ENCODE measurements at places on chromosomes 2 and 18.

DNA sequence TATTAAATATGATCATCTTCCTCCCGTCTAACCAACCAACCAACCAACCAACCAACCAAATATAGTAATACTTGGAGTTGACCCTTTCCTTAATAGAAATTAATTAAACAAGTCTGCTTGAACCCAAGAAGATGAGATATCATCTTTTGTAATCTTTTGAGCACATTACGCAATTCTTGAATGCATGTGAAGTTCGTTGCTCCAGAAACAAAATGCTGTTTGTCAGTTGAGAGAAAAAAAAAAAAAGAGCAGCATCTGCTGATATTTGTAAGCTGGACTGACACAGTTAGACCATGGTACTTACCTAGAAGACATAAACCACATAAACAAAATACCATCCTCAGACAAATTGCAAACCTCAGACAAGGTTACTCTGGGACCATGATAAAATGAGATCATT, 9.2 kb upstream of the SERPINB2 start:
- no peak for DNase-seq

DNA sequence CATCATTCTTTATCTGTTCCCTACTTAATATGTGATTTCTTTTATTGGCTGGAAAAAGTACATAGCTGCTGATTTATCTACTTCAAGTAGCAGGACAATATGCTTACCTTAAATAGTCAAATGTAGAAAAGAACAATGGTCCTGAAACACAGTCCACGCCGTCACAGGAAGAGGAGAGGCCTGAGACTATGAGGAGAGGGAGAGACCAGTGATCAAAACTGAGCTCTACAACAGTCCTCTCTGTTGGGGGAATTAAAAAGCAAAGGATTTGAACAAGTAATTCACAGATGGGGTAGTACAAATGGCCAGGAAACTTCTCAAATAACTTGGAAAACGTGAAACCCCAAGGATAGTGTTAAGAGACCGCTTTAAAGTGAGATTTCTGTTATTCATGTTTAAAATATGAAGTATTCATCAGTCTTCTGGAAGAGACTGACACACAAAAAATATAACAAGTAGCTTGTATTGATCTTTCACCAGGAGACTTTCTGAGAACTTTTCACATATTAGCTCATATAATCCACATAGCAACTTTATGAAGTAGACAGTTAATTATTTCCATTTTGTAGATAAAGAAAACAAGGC, 20.2 kb downstream of the SCYGR8 start:
- no peak for DNase-seq

GRCh38 chr18:65298422-65298821, 452.4 kb upstream of the CDH7 start:
- no peak for DNase-seq

DNA sequence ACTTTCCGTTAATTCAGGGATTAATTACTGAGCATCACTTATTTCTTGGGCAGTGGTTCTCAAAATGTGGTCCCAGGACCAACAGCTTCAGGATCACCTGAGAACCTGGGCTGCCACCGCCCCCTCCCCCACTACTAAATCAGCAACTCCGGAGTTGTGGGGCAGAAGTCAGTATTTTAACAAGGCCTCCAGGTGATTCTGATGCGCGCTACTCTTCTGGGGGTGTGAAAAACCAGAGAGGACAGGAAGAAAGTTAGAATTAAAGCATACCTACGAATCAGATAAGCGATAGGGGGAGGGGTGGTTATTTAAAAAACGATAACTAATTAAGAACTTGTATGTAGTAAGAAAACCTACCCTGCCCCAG, 319 bp downstream of the ZSCAN30 start:
- DNase-seq: no peak

DNA sequence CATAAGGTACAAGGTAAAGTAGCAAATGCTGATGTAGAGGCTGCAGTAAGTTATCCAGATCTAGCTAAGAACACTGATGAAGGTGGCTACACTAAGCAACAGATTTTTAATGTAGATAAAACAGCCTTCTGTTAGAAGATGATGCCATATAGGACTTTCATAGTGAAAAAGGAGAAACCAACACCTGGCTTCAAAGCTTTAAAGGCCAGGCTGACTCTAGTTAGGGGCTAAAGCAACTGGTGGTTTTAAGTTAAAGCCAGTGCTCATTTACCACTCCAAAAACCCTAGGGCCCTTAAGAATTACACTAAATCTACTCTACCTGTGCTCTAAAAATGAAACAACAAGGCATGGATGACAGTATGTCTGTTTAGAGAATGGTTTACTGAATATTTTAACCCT, 131.0 kb downstream of the DNAH6 start:
- no peak for DNase-seq

- DNase-seq: no peak
Measured at GRCh38 chr18:25876330-25876948, 214.0 kb downstream of the SS18 start.

GRCh38 chr18:59837586-59837985, 62.2 kb upstream of the PMAIP1 start:
- DNase-seq: no peak

DNA sequence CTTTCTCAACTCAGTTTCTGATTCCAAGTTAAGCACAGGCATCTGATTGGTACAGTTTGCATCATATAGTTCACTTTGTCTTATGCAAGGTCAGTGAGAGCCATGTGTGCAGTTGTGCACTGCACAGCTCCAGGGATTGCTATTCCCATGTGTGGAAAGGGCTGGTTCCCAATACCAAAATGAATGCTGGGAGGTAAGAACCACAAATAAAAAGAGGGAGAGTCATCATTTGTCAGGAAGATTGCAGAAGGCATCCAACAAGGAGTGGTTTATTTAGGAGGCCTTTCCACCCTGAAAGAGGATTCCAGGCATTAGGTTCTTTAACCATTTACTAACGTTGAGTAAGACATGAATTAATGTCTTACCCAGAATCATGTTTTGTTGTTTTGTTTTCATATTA, 141.2 kb upstream of the ST6GAL2 start:
- DNase-seq: no peak

DNA sequence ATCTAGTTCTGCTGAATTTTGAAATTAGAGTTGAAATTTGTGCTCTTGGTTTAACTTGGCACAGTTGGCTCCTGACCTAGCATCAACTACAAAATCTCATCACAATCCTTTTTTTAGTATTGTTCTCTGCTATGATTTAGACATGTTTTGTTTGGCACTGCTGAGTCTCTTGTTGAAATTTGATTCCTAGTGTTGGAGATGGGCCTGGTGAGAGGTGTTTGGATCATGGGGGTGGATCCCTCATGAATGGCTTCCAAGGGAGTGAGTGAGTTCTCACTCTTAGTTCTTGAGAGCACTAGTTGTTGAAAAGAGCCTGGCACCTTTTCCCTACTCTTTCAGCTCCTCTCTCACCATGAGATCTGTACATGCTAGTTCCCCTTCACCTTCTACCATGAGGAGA, 605.6 kb upstream of the SLC39A10 start:
- no peak for DNase-seq

GRCh38 chr2:55452879-55453278, 33.2 kb upstream of the CCDC88A start:
- DNase-seq: no peak

GRCh38 chr2:26312471-26312870, 33.5 kb upstream of the SELENOI start:
- no peak for DNase-seq

DNA sequence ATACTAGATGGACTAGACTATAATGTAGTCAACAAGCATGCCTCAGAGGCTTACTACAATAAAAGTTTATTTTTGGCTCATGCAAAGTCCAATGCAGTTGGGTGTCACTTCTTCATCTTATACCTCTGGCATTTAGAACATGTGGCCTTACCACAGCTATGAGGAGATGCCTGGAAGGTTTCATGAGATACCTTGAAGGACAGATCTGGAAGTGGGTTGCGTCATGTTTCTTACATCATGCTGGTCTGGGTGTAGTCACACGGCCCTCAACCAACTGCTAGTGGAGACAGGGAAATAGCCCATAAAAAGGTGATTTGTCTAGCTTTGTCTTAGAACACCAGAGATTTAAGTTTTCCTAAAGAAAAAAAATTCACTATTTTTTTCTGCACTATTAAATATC, 91.7 kb upstream of the MMADHC start:
- DNase-seq: no peak

DNA sequence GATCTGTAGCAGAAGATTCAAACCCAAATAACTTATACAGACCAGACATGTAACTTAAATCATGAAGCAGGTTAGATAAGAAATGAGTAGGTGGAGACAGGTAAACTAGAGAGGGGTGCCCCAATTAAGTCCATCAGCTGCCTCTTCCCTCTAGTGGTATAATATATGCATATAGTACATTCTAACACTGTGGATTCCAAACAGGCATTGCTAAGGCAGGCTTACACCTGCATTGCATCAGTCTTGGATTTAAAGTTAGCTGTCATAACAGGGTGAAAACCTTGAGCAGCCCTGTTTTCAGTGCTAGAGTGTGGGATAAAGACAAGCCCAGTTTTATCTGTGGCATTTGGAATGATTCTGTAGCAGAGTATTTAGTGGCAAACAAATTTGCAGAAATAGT, 63.4 kb downstream of the NYAP2 start:
- no peak for DNase-seq

DNA sequence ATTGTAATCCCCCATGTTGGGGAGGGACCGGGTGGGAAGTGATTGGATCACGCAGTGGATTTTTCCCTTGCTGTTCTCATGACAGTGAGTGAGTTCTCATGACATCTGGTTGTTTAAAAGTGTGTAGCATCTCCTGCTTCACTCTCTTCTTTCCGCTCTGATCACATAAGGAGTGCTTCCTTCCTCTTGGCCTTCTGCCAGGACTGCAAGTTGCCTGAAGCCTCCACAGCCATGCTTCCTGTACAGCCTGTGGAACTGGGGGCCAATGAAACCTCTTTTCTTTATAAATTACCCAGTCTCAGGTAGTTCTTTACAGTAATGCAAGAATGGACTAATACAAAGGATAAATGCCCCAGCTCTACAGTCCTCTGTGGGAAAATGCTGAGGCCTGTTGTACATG, 437.5 kb upstream of the NXPH2 start:
- DNase-seq: no peak

- no peak for DNase-seq
Measured at GRCh38 chr2:201971531-201972228, 62.0 kb upstream of the FZD7 start.

DNA sequence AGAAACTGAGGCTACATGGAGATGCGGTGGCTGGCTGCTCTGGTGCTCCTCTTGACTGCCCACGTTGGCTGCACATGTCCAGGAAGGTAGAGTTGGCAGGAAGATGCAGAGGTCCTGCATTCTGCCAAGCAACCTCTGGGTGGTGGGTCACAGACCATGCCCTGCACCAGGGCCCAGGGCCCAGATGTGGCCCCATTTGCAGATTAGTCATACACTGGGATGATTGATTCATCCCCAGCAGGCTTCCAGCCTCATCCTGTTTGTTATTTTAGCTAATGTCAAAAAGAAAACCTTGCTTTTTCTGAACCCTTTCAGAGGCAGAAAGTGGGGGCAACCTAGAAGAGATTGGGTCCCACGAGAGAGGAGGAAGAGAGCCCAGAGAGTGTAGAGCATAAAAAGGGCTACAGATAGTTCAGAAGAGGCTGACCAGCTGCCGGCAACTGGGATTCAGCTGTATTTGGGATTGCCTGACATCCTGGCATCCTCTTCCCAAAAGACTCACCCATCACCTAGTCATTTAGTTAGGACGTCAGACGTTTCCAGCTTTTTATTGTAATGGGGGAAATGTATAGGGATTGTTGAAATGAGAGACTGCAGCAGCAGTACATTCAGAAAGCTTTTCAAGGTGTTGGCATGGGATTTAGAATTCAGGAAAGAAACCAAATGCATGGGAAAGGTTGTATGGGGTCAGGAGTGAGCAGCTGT, 101.9 kb downstream of the CTIF start:
- DNase-seq: no peak

- DNase-seq: no peak
Measured at GRCh38 chr2:218310853-218311540, 18.7 kb upstream of the TMBIM1 start.

DNA sequence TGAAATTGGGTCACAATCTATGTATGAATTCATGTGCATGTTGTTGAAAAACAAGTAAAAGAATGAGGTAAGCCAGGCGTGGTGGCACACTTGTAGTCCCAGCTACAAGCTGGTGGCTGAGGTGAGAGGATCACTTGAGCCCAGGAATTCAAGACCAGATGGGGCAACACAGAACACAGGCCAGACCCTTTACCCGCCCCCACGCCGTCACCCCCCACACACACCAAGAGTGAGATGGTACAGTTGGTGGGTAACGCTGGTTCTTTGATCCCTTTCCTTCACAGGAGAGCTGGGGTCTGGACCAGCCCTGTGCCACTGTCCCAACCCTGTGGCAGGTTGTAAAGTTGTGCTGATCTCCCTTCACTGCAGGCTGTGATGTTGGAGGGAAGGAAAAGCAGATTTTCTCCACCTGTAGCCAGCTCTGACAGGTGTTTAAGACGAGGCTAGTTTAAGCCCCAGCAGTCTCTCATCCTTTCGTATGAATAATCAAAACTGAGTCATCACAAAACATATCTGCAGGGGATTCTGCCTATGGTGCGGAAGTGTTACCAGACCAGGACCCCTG, 13.6 kb downstream of the B3GNT2 start:
- no peak for DNase-seq

DNA sequence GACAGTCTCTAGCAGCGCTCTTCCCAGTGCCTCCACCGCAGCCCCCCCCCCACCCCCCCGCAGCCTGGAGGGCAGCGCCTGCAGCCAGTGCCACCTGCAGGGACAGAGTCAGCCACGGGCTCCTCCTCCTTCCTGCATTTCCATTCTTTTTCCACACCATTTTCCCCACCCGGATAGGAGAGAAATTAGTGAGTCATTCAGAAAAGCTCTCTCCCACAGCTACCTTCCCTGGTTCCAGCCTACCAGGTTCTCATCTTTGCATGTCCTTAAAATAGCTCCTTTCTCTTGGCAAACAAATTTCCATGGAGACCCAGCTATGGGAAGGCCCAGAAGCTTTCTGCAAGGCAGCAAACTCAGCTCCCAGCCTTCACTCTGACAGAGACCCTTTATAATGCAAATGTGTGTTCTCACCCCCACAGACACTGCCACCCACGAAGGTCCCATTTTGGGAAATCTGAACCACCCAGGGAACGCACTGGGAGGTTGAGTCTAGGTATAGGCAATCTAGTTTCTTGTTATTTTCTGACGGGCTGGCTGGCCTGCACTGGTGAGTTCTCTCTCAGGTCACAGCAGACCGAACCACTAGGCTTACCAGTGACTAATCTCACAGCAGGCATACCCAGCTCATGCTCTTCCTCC, 41.8 kb upstream of the ATG16L1 start:
- DNase-seq: no peak

GRCh38 chr2:150781142-150781541, 293.7 kb upstream of the RND3 start:
- DNase-seq: no peak

DNA sequence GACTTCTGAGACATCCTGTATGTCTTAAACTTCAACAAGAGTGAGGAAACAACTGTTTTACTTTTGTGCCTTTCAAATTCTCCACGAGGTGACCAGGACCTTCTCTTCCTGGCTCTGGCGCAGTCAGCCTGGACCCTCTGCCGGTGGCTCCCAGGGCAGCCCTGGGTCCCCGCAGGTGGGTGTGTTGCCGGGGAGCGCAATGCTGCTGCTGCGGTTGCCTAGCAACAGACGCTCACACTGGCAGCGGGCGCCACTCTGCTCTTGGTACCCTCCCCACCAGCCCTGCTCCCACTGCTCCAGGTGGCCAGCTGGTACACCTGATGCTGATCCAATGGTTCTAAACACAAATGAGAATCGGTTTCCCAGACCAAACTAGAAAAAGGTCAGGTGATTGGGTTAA, 58.7 kb downstream of the GNAL start:
- DNase-seq: no peak

- DNase-seq: no peak
Measured at GRCh38 chr2:193240752-193241151, 1046.0 kb upstream of the TMEFF2 start.
